Cardiac muscle cell (in vitro differentiated cells and primary cell): ENCODE measurements at places on chromosomes 4 and X. TPM values are rescaled to one million over a fixed set of nuclear protein-coding genes. Genes with fewer than 3 reads are reported as not detected.

STATH gene
- polyA plus RNA-seq = 1.9 TPM in 1 of 2 replicates, not detected in the other

POU3F4 gene
- not detected in 2 replicates for polyA plus RNA-seq

C4orf51 gene
- polyA plus RNA-seq = not detected in 2 replicates

TASL gene
- not detected in 2 replicates for polyA plus RNA-seq

POLN gene
- 8.5 and 9.0 TPM in 2 replicates for polyA plus RNA-seq

AFAP1 gene
- 10.5 and 19.9 TPM in 2 replicates for polyA plus RNA-seq

SPARCL1 gene
- polyA plus RNA-seq = not detected in 2 replicates

S100G gene
- not detected in 2 replicates for polyA plus RNA-seq

SMARCA1 gene
- 83.6 and 130 TPM in 2 replicates for polyA plus RNA-seq

FAM184B gene
- polyA plus RNA-seq = 0.10 TPM in 1 of 2 replicates, not detected in the other

RHOXF2 gene
- polyA plus RNA-seq = 0.39 and 0.41 TPM in 2 replicates

MAOB gene
- polyA plus RNA-seq = 2.6 and 6.3 TPM in 2 replicates

SSX1 gene
- polyA plus RNA-seq = not detected in 2 replicates

DNA sequence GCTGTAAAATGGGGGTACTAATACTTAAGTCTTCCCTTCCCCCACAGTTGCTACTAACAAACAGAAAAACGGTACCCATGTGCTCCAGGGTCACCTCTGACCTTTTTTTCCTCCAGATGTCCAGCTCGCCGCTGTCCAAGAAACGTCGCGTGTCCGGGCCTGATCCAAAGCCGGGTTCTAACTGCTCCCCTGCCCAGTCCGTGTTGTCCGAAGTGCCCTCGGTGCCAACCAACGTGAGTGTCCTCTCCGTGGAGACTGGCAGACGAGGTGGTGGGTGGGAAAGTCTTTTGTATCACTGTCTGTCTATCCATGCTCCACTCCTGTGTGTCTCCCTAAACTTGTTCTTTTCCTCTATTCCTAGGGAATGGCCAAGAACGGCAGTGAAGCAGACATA is 5.1 kb downstream of the UBA1 start:
- DNase-seq = no peak

DNA sequence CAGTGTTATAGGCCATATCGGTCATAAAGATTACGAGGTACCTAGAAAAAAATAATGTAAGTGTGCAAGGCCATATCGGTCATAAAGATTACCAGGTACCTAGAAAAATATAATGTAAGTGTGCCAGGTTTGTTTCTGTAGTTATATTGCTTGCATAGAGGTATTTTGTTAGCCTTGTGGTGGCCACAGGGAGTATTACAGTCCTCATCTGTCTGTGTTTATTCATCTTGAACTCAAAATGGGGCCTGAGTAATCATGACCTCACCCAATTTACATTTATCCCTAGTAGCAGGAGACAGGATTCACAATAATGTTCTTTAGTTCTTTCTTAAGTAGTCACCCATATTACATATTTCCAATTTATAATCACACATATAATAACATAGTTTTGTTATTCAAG is 459.7 kb downstream of the MID1IP1 start:
- no peak for DNase-seq

GRCh38 chr4:7709431-7709830 is 230.2 kb downstream of the AFAP1 start:
- no peak for DNase-seq

DNA sequence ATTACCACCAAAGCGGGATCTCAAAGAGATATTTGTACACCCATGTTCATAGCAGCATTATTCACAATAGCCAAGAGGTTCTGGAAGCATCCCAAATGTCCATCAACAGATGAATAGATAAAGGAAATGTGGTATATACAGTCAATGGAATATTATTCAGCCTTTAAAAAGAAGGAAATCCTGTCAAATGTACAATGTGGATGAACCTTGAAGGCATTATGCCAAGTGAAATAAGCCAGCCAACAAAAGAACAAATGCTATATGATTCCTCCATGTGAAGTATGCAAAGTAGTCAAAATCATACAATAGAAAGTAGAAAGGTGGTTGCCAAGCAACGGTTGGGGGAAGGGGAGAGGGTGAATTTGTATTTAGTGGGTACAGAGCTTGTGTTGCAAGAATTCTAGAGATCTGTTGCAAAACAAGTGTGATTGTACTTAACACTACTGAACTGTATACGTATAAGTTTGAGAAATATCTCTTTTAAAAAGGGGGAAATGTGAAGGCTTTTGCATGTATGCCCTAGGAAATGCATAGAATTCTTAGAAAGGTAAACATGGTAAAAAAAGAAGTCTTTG is 5.0 kb upstream of the ZRSR2 start:
- no peak for DNase-seq

DNA sequence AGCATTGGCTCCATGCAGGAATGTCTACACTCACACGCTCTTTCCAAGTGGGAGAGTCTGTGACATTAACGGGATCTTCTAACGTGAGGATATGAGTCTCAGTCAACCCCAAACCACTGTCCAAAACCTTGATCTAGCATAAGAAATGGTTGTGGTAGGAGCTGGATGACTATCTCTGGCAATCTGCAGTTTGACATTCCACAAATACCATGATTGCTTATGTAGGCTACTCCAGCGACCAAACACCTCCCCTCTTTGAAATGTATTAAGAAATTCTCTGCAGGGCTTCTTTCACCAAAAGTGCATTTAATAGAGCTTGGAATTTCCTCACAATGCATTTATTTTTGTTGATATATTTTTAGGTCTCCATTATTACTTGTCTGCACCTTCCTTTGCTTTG is 14.1 kb upstream of the STX18 start:
- no peak for DNase-seq

- peak; percentile 93 for DNase-seq
Measured at GRCh38 chr4:159175085-159175988, 72.5 kb downstream of the RAPGEF2 start.

GRCh38 chrX:71251466-71251973 is 2.4 kb downstream of the ZMYM3 start:
- DNase-seq = no peak

- peak; percentile 65 for DNase-seq
Measured at GRCh38 chr4:79576429-79576753, 168.4 kb upstream of the GK2 start.

GRCh38 chr4:38948551-38948950 is 80.9 kb downstream of the FAM114A1 start:
- DNase-seq = no peak

GRCh38 chr4:110667670-110668069 is 44.8 kb upstream of the PITX2 start:
- DNase-seq = no peak

GRCh38 chr4:71415491-71415890 is 76.7 kb downstream of the SLC4A4 start:
- DNase-seq = no peak

DNA sequence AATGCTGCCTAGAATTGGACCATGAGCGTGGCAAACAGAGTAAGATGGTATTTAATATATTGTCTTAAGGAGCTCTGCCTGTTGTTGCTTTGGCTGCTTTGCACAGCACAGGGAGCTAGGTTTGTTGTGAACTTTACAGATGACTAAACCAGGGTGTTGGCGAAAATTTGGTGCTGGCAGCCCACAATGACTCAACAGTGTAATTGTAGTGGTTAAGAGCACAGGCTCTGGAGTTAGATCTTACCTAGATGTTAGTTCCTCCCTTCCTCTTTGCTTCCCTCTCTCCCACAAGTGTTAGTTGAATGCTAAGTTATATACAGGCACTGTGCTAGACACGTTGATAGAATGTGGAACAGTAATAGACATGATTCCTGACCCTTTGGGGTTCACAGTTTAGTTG is 128.9 kb upstream of the TRPC5 start:
- no peak for DNase-seq

- DNase-seq = no peak
Measured at GRCh38 chr4:75686346-75686745, 13.1 kb upstream of the G3BP2 start.

DNA sequence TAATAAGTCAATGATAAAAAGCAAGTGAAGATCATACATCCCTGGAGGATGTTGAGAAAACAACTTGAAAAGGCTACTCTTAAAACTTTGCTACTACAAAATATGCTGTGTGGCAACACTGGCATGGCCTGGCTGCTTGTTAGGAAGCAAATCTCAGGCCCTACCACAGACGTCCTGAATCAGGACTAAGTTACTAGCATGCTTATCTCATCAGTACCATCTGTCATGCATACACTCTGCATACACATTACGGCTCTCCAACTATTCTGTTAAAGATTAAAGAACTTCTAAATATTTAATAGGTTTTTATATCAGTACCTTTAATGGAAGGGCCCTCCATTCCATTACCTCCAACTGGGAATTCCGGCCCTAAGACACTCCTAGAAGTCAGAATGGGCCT is 8.2 kb downstream of the PAPSS1 start:
- no peak for DNase-seq

DNA sequence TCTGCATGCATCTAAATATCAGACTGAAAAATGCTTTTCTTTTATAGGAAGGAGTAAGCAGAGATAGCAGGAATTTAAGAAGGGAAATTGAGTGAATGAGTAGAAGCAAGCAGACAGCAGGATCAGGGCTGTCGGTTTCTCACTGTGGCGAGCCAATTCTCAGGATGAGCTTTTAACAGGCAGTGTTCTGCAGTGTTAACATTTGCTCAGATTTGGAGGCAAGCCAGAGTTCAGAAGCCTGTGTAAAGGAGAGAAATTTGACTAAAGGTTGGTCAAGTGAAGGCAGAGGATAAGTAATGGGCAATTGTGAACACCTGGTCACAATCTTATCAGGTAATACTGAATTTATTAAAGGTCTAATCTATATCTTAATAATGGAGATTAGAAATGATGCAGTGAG is 133.3 kb upstream of the MAGEB16 start:
- peak; percentile 40 for DNase-seq

GRCh38 chr4:42048394-42048793 is 58.1 kb downstream of the SLC30A9 start:
- peak; percentile 68 for DNase-seq

GRCh38 chrX:55742649-55743048 is 25.1 kb downstream of the RRAGB start:
- no peak for DNase-seq

DNA sequence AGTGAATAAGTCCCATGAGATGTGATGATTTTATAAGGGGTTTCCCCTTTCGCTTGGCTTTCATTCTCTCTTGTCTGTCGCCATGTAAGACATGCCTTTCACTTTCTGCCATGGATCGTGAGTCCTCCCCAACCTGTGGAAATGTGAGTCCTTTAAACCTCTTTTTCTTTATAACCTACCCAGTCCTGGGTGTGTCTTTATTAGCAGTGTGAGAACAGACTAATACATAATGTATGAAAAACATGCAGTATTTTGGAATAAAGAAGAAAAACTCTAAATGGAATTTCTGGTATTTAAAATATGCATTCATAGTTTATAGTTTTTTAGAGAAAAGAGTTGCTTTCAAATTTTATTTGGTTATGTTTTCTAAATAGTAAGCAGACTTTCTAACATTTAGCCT is 360.7 kb downstream of the PCDH7 start:
- no peak for DNase-seq

GRCh38 chr4:40848940-40849339 is 99.2 kb downstream of the NSUN7 start:
- DNase-seq = no peak

- no peak for DNase-seq
Measured at GRCh38 chrX:131047180-131047579, 11.0 kb upstream of the ARHGAP36 start.

- DNase-seq = no peak
Measured at GRCh38 chrX:80237072-80237471, 183.2 kb upstream of the TENT5D start.

- no peak for DNase-seq
Measured at GRCh38 chr4:186807808-186808629, 84.4 kb upstream of the FAT1 start.

GRCh38 chr4:163505374-163505773 is 10.9 kb downstream of the TMA16 start:
- DNase-seq = no peak

GRCh38 chrX:112961981-112962380 is 121.3 kb upstream of the AMOT start:
- DNase-seq = peak; percentile 73

- no peak for DNase-seq
Measured at GRCh38 chr4:98656443-98656842, 2.0 kb downstream of the TSPAN5 start.

GRCh38 chrX:37609727-37610126 is 38.3 kb downstream of the LANCL3 start:
- DNase-seq = no peak

DNA sequence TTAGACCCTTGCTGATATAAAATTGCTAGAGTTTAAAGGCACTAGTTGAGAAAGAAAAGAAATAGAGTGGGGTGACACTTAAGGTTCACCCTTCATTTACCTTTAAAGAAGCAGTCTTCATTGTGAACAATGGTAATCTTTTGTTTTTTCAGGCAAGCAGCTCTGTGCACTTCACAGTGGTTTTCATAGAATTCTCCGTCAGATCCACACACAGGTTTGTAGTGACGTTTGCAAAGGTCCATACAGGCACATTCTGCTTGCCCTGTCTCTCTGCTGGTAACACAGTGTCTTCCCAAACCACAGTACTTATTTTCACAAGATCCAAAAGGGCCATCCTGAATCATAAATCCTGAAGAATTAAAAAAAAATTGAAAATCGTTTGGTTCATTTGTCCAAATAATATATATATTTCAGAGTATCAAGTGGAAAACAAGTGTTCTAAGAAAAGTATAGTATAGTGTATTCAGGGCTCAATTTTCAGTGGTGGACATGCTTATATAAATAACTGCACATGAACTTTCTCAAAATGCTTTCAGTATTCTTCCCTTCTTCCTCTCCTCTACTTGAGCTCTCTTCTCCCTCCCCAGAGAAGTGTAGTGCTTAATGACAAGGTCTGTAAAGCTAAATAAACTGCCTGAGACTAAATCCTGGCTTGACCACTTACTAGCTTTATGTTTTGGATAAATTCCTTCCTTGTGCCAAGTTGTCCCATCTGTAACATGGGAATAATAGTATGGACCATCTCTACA is 243.3 kb downstream of the FSTL5 start:
- no peak for DNase-seq

GRCh38 chrX:107561468-107562215 is 66.7 kb upstream of the PRPS1 start:
- no peak for DNase-seq

DNA sequence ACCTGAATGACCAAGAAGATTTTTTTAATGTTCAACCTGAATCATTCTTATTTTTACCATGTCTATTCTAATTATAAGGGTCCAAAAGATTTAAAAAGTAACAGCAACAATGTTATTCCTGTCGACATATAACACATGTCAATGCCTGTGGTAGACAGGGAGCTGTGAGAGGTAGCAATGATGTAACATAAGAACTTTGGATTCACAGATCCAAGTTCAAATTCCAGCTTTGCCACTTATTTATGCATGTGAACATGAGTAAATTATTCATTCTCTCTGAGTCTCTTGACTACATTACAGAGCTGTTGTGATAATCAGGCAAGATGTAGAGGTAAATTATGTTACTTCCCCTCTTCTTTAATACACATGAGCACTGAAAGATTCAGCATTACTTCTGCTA is 54.5 kb downstream of the KLHL8 start:
- DNase-seq = no peak

GRCh38 chr4:17526695-17527477 is 11.9 kb downstream of the CLRN2 start:
- peak; percentile 31 for DNase-seq
